Nephron progenitor cell (in vitro differentiated cells): ENCODE measurements at places on chromosomes 6 and 20.

GRCh38 chr20:19620446-19620845 is 137.6 kb upstream of the RIN2 start:
- DNase-seq = no peak

DNA sequence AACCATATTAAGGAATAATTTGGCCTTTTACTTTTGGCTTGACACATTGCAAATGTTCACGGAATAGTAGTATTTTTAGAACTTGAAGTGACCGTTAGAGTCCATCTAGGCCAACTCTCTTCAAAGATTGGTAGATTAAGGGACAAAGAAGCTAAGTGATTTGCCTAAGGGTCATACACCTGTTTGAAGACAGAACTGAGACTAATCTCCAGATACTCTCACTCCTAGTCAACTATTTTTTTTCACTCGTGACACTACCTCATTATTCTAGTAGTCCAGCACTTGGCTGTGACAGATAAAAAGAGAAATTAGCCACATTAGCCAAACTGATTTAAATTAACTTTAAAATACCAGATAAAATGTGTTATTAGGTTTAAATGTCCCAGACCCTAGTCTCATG is 10.6 kb downstream of the ACSS2 start:
- DNase-seq = no peak

DNA sequence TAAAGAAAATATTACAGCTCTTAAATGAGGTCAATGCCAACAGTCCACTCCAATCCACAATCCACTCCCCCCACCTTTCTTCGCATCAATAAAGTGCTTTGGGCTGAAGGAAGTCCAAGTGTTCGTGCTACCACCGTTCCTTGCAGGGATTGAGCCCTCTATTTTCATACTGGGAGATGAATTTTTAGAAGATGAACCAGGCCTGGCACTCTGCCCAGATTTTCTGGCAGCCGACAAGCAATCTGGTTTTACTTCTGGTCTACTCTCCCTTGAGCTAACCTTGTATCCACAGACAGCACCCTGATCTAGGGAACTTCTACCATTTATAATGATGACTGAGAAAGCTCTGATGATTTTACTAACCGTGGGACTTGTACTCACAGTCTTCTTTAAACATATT is 72.3 kb downstream of the BTBD9 start:
- DNase-seq = no peak

DNA sequence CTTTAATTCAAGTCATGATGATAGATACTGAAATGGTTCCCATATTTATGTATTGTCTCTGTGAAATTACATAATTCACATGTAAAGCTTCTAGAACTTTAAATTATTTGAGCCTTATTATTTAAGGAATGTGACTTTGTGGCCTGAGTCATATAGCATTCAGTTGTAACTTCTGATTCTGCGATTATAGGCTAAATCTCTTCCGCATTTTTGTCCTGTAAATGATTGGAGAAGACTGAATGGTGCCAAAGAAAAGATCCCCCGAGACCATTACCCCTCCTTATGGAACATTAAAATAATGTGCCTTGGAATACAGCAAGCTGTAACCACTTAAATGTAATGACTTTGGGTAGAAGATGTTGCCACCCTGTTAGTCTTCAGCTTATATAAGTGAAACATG is 63.3 kb upstream of the MAP7 start:
- no peak for DNase-seq

GRCh38 chr6:21157186-21157929 is 436.2 kb upstream of the SOX4 start:
- DNase-seq = no peak

GRCh38 chr20:41395667-41396664 is 29.3 kb upstream of the EMILIN3 start:
- no peak for DNase-seq
